ENCODE measurements at places on chromosomes 12 and 14. TPM values are rescaled to one million over a fixed set of nuclear protein-coding genes. Genes with fewer than 3 reads are reported as not detected.

DNA sequence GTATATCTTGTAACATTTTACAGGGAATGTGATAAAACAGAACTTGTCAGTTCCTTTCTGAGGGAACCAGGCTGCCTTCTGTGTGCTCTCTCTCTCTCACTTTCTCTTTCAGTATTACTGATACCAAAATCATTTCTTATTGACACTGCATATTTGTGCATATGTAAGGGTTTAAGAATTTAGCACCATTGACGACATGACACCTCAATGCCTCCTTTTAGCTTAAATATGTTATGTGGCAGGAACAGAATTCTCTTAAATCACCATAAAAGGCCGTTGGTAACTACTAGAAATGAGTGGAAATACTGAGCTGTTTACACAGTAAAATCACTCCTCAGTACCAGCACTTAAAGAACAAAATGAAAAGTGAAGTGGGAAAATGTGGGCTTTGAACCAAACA is 457.7 kb upstream of the SYT1 start:
- no peak for DNase-seq

DNA sequence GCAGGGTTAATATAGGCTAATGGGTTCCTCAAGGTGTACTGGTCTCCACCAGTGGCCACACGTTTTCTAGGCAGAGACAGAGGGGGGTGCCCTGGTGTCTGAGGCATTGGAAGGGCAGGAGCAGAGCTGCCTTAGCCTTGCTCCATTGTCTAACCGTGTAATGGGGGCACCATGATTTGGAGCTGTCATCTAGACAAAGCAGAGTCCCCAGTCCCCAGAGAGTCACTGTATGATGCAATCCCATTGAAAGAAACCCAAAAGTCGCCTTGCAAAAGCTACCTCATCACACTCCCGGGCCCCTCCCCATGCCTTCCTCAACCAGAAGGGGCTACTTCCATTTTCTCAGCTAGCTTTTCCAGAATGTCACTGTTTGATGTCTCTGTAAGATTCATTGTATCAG is 487.1 kb downstream of the AACS start:
- DNase-seq = no peak

GRCh38 chr12:53738406-53739213 is 11.4 kb upstream of the CALCOCO1 start:
- DNase-seq = no peak

DNA sequence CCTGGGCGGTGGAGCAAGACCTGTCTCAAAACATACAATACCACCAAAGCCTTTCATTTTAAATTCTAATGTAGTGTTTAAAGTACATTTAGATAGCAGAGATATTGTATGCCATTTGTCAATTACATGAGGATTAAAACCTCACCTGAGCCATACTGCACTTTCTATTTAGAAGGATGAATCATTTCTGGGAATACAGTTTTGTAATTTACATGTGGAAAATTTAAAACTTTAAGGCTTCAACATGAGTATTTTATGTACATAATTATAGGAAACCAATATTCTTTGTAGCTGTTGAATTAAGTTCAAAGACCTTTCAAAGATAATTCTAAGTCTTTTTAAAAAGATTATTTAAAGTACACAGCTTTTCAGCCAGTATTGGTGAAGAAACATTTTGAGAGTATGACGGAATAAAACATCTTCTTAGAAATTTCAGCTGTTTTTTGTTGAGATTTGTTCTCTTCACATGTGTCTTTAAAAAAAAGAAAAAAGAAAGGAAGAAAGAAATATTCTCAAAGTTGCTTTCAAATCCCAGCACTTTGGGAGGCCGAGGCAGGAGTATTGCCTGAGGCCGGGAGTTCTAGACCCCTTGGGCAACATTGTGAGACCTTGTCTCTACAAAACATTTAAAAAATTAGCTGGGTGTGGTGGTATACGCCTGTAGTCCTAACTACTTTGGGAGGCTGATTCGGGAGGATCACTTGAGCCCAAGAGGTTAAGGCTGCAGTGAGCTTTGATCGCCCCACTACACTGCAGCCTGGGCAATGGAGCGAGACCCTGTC is 34.5 kb upstream of the CCT2 start:
- no peak for DNase-seq

DNA sequence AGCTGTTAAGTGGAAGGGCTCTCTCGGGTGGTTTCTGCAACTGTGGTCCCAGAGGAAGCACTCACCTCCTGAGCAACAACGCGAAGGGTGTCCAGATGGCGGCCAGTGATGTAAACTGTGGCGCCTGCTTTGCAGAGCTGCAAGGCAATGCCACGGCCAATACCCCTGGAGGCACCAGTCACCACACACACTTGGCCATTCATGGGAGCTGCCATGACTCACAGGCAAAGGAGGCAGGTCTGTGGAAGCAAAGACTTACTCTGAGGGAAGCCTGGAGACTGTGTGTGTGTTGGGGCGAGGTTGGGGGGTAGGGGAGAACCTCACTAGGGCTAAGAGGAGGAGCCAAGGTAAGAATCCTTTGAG is 707 bp downstream of the DHRS1 start:
- peak; percentile 72 for DNase-seq

DNA sequence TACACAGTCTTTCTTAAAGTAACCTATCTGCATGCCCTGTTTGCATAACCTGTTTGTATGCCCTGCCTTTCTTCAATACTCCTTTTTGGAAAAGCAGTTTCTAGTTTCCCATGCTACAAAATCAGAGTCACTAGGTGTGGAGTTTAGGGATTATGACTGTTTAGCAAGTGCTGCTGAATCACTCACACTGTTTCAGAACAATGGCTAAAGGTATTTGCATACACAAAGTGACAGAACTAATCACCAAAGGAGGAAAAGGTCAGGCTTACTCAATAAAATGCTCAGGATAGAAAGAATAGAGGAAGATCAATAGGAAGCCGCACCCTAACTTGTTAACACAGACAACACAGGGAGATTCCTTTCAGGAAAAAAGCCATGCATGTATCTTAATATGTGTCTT is 19.4 kb downstream of the EGLN3 start:
- no peak for DNase-seq

GRCh38 chr12:87254381-87255030 is 774.7 kb downstream of the C12orf50 start:
- no peak for DNase-seq

- peak; percentile 52 for DNase-seq
Observed at GRCh38 chr12:79689477-79690141, 1.2 kb downstream of the PAWR start.

- DNase-seq = no peak
Observed at GRCh38 chr12:121801595-121802484, 2.0 kb upstream of the SETD1B start.

DNA sequence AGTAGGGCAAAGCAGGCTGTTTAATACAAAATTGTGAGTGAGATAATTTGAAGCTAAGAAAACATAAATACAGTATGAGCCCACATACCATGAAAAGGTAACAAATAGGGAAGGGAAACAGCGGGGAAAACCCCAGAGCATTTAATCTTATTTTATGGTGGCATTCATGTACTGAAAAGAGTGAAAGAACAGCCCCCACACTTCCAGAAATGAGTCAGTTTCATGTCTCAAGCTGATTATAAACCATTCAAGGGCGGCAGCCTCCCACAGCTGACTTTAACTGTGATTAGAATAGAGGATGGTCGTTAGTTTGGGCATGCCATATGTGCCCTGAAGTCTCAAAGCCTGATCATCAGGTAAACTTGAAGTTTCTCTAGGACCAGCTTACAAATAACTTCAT is 64.5 kb downstream of the FOXG1 start:
- DNase-seq = no peak

GRCh38 chr12:68587448-68587873 is 23.2 kb upstream of the RAP1B start:
- peak; percentile 11 for DNase-seq

DNA sequence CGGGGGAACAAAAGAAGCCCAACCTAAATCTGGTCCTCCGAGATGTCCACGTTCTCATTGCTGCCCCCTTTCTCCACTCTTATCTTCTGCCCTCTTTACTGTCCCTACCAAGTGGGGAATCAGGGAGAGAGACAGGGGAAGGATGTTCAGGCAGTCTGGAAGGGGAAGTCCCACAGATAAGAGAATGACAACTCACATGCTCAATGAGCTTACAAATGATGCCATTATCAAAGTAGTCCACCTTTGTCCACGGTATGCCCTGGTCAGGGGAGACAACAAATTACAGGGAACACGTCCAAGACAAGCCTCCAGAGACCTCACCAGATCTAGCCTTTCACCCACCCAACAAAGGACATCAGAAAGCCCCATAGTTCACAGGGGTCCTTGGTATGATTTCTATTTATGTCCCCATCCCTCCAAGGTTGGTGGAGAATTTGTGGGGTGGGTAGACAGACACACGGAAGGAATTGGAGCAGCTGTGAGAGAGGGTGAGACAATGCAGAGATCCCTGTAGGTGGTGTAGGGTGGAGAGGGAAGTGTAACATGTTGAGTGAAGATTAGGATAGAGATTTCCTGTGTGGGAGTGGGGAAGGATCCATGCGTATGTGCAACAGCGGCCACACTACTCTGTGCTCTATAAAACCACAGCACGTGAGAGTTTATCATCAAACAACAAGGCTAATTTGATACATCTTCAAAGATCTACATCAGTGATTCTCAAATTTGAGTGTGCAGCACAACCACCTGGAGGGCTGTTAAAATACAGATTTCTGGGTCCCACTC is 10.7 kb downstream of the MYO1A start:
- DNase-seq = no peak

DNA sequence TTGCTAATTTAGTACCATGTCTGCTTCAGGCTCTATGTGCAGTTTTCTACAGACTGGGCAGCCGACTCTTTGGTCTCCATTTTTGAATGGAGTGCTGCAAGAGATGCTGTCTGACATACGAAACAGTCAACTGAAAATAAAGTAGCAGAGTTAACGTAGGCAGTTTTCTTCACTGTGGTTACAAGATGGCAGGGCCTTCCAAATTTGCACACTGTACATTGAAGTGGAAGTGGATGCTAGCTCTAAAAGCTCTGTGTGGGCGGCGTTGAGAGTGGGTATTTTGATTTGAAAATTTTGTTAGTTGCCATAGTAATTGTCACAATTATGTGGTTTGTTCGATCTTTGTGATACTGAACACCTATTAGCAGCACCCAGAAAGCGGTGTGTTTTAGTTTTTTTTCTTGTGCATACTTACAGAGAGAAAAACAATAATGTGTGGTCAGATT is 154.9 kb upstream of the ATP2B1 start:
- peak; percentile 27 for DNase-seq

DNA sequence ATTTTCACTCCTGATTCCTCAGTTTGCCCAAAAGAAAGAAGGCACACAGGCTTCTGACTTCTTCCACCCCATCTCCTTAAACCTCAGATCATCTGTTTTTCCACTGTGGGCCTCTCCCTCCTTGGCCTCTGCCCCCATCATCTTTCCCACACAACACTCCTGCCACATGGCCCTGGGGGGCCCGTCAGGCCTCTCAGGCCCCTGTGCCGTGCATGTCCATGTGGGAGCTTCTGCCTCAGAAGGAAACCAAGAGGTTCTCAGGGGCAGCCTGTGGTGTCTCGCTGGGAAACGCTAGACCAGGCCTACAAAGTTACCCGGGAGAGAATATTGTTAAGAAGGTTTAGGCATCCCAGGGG is 8.0 kb downstream of the KLHL33 start:
- no peak for DNase-seq

GRCh38 chr12:74393272-74393671 is 144.4 kb upstream of the ATXN7L3B start:
- DNase-seq = no peak

- no peak for DNase-seq
Observed at GRCh38 chr14:22334275-22334577, 254.8 kb downstream of the DAD1 start.

- DNase-seq = peak; percentile 94
Observed at GRCh38 chr12:96233939-96234461, 39.8 kb downstream of the ELK3 start.

DNA sequence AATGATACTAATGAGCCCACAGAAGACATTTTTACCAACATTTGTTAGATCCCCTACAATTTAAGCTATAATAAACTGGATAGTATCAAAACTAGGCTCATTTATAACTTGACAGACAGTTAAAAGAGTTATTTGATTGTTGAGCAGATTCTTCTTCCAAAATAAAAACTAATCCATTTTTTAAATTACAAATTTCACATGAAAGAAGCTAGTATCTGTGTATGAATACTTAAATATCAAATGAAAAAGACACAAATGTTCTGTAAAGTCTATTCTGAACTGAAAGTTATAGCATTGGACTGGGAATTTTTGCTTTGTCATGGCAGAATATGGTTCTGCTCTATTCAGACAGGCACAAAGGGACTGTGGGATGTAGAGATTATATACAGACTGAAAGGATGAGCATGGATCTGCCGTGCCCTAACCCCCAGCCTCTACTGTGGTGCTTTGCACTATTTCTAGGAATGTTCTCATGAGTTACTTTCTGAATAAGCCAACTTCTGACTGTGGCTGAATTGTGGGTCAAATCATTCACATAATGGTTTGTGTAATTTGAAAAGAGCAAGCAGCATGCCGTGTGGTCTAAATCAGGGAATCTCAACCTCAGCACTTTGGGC is 352.7 kb downstream of the KCNH5 start:
- DNase-seq = no peak

DNA sequence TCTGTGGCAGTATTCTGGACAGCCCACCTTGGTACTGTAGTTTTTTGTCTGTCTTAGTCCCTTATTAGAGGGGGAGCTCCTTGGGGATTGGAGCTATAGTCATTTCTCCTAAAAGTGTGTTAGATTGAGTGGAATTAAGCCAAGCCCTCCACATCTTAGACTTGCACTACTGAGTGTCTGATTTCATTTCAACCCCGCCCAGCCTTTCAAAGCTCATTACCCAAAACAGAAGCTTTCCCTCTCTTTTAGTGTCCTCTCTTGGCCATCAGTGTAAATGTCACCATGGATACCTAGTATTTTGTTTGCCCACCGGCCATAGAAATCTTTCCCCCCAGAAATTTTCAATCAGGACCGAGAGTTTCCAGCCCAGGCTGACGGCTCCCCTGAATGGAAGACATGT is 74.5 kb downstream of the LRRC74A start:
- no peak for DNase-seq

- no peak for DNase-seq
Observed at GRCh38 chr14:78071016-78071549, 99.1 kb upstream of the NRXN3 start.

DNA sequence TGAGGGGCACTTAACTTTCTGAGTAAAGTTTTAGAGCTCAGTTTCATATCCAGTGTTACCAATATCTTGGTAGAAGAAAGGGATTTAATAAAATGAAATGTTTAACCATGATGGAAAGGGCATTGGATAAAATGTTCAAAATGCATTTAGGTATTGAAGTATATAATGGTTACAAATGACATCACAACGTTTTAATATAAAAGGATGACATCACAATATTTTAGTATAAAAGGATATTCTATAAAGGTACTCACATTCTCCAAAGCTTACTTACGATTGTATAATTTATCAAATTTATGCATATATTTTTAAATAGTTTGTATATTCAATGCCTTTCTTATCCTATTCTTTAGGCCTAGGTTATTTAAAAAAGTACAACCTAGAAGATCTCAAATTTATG is 226.1 kb downstream of the PPFIA2 start:
- no peak for DNase-seq

The SYNDIG1L gene
- not detected for total RNA-seq

The PAN2 gene
- total RNA-seq = 17.3 TPM

The MAP3K9 gene
- total RNA-seq = 0.38 TPM

The TAS2R20 gene
- 0.75 TPM for total RNA-seq

The KCNJ8 gene
- total RNA-seq = 0.13 TPM

The RIMBP2 gene
- total RNA-seq = not detected

Data from LHCN-M2 (cell line).